ENCODE measurements at places on chromosomes 7 and 10. TPM values are rescaled to one million over a fixed set of nuclear protein-coding genes. Genes with fewer than 3 reads are reported as not detected.
A peak's percentile ranks its signal among the peaks of the same experiment; 100 is the strongest.

- H3K36me3 ChIP-seq: peaks cover 46% of the 10 kb centered on the region
- peaks cover 10% of the 10 kb centered on the region for H3K4me1 ChIP-seq
- no peak overlapping the region for H3K4me3 ChIP-seq
- H3K27me3 ChIP-seq: no peaks in the 10 kb centered on the region
Observed at GRCh38 chr7:121372376-121373010, 23.6 kb downstream of the FAM3C start.

GRCh38 chr10:103038570-103038969, 120.5 kb downstream of the CNNM2 start:
- no peaks in the 10 kb centered on the region for H3K36me3 ChIP-seq
- H3K4me3 ChIP-seq: no peak overlapping the region
- H3K27ac ChIP-seq: no peak overlapping the region

GRCh38 chr10:111206521-111206920, 129.7 kb downstream of the ADRA2A start:
- no peak overlapping the region for H3K27ac ChIP-seq
- no peak overlapping the region for H3K4me3 ChIP-seq
- H3K36me3 ChIP-seq: no peaks in the 10 kb centered on the region
- no peaks in the 10 kb centered on the region for H3K27me3 ChIP-seq
- peaks cover 9% of the 10 kb centered on the region for H3K4me1 ChIP-seq

DNA sequence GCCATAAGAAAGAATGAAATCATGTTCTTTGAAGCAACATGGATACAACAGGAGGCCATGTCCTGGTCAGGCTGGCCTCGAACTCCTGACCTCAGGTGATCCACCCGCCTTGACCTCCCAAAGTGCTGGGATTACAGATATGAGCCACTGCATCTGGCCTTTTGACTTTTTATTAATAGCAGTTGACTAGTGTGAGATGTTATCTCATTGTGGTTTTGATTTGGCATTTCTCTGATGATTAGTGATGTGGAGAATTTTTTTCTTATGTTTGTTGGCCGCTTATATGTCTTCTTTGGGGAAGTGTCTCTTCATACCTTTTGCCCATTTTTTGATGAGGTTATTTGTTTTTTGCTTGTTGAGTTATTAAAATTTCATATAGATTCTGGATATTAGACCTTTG, 400.9 kb downstream of the SUGCT start:
- no peak overlapping the region for H3K27ac ChIP-seq
- DNase-seq: no peak
- H3K36me3 ChIP-seq: no peaks in the 10 kb centered on the region
- no peaks in the 10 kb centered on the region for H3K4me1 ChIP-seq
- no peak overlapping the region for H3K4me3 ChIP-seq
- H3K27me3 ChIP-seq: no peaks in the 10 kb centered on the region

GRCh38 chr10:102009801-102010425, 46.1 kb downstream of the ARMH3 start:
- H3K27me3 ChIP-seq: no peaks in the 10 kb centered on the region
- H3K4me3 ChIP-seq: no peak overlapping the region
- H3K4me1 ChIP-seq: peaks cover 6% of the 10 kb centered on the region
- DNase-seq: peak; percentile 87

Gene CACUL1
- total RNA-seq: 39.2 TPM
